Activated T-cell treated with anti-CD3 and anti-CD28 coated beads, Interleukin-2, amount 50 U/mL, for 1 hour (primary cell): ENCODE measurements at places on chromosomes 11 and 22.

DNA sequence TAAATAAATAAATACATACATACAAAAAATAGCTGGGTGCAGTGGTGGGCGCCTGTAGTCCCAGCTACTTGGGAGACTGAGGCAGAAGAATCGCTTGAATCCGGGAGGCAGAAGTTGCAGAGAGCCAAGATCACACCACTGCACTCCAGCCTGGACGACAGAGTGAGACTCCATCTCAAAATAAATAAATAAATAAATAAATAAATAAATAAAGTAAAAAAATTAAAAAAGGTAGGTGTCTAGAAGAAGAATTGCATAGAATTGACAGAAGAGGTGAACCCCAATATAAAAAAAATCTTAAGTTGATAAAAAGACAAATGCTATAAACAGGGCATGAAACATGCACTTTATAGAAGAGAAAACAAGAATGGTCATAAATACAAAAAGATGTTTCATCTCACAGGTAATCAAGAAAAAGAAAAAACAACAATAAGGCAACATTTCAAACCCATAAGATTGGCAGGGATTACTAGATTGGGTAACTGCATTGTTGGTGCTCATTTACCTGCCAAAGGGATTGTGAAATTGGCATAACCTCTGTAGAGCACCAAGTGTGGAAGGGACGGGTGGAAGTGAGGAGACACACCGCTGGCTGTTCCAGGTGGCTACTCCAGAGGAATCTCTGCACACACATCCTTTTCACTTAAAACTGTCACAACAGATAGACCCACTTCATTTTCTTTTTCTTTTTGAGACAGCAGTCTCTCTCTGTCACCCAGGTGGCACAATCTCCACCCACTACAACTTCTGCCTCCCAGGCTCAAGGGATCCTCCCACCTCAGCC lies 44.7 kb downstream of the NF2 start:
- DNase-seq, result no peak

DNA sequence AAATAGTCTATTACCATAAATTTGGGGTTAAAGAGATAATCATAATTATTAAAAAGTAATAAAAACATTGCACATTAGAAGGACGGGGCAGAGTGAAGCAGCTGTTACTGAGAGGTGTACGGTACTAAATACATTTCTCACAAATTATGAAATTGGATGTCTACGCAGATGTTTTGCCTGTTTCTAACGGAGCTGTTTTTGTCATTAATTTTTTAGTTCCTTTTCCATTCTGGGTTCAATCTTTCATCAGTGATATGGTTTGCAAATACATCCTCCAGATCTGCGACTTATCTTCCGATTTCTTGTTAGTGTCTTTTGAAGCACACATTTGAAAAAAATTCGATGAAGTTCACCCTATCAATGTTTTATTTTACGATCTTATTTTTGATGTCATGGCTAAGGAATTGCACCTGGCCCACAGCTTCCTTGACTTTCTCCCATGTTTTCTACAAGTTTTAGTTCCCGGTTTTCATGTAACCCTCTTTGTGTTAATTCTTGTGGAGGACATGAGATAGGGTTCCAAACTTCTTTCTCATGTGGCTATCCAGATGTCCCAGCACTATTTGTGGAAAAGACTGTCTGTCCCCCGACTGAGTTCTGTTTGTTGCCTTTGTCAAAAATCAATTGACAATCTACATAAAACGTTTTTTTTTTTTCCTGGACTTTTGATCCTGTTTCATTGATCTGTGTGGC lies 21.3 kb upstream of the KRTAP5-6 start:
- DNase-seq, result no peak

GRCh38 chr22:22836635-22837034 lies 51.0 kb upstream of the IGLL5 start:
- no peak for DNase-seq

- peak; percentile 87 for DNase-seq
These were observed 19.6 kb downstream of the C22orf23 start for GRCh38 chr22:37933711-37934376.
